ENCODE measurements at places on chromosomes 1 and 21.

- H3K4me1 ChIP-seq = no peaks in the 10 kb centered on the region
- no peak for DNase-seq
- H3K36me3 ChIP-seq = no peaks in the 10 kb centered on the region
- H3K27me3 ChIP-seq = no peaks in the 10 kb centered on the region
- no peak overlapping the region for H3K27ac ChIP-seq
- no peak overlapping the region for H3K4me3 ChIP-seq
These were observed 22.4 kb upstream of the PALMD start for GRCh38 chr1:99623554-99623953.

DNA sequence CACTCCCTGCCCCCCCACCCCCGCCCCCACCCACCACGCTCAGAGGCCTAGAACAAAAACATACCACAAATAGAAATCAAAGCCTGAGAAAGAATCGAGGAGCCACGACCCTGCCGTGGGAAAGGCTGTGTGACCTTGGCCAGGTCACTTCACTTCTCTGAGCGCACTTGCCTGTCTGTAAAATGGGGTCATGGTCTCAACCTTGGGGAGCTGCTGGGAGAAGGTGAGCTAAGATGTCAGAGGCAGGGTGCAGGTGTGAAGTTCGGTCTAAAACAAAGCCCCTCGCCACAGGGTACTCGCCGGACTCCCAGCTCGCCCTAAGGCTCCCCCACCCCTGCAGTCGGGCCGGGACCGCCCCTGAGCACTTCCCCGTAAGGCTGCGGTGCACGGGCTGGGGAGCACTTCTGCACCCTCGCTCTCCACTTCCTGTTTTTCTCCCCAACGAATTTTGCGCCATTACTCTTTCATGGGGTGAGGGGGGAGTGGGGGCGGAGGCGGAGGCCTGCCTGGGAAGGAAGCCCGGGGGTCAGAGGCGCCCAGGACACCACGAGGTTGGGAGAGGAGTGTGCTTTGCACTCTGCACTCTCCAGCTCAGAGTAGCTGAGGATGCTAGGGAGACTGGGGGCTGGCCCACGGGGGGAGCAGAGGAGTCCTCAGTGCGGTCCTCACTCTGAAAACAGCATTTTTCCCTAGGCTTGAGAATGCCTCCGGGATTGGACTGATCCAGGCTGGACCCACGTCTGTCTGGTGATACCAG is 21.9 kb upstream of the PIK3CD start:
- no peaks in the 10 kb centered on the region for H3K4me1 ChIP-seq
- no peak overlapping the region for H3K4me3 ChIP-seq
- no peaks in the 10 kb centered on the region for H3K36me3 ChIP-seq
- peaks cover 14% of the 10 kb centered on the region for H3K27me3 ChIP-seq
- DNase-seq = peak; percentile 60
- H3K27ac ChIP-seq = no peak overlapping the region

- H3K4me3 ChIP-seq = peak overlapping the region; percentile 33
- H3K27me3 ChIP-seq = peaks cover 3% of the 10 kb centered on the region
- H3K36me3 ChIP-seq = no peaks in the 10 kb centered on the region
- no peak for DNase-seq
- H3K4me1 ChIP-seq = peaks cover 19% of the 10 kb centered on the region
- peak overlapping the region; percentile 61 for H3K27ac ChIP-seq
These were observed 88.9 kb upstream of the HAO2 start for GRCh38 chr1:119279456-119280381.

DNA sequence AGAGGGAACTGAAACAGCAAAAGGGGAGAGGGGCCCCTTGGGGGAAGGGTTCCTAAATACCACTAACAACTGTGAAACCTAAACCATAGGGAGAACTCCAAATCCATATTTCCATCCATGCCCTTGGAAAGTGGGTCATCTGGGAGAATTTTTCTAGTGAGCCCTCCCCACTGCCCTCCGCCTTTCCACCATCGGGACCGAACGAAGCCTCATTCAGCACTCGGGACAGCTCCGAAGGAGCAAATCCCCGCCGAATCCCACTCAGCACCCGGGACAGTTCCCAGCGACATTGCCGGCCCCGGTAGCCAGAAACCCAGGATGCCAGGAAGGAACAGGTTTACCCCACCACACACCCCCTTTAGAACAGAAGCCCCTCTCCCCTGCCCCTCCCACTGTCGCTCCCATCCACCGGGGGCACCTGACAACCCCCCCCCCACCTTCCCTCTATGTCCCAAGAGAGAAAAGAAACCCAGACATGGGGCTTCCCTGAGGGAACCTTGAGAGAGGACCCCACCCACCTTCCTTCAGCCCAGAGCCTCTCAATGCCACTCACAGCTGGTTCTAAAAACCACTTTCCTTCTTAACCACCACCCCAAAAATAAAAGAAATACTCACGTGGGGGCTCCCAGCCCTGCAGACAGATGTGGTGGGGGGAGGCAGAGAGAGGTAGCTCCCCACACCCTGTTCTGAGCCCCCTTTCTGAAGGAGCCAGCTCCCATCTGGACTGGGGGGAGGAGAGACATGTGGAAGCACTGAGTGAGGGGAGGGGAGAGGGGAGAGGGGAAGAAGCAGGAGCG is 4.5 kb downstream of the DLGAP3 start:
- no peak overlapping the region for H3K4me3 ChIP-seq
- DNase-seq = peak; percentile 85
- H3K27ac ChIP-seq = no peak overlapping the region
- peaks cover 87% of the 10 kb centered on the region for H3K27me3 ChIP-seq
- no peaks in the 10 kb centered on the region for H3K36me3 ChIP-seq

GRCh38 chr1:46804926-46805325 is 6.1 kb downstream of the CYP4B1 start:
- no peaks in the 10 kb centered on the region for H3K4me1 ChIP-seq
- H3K27ac ChIP-seq = no peak overlapping the region
- H3K27me3 ChIP-seq = no peaks in the 10 kb centered on the region
- H3K36me3 ChIP-seq = no peaks in the 10 kb centered on the region
- DNase-seq = no peak
- no peak overlapping the region for H3K4me3 ChIP-seq

DNA sequence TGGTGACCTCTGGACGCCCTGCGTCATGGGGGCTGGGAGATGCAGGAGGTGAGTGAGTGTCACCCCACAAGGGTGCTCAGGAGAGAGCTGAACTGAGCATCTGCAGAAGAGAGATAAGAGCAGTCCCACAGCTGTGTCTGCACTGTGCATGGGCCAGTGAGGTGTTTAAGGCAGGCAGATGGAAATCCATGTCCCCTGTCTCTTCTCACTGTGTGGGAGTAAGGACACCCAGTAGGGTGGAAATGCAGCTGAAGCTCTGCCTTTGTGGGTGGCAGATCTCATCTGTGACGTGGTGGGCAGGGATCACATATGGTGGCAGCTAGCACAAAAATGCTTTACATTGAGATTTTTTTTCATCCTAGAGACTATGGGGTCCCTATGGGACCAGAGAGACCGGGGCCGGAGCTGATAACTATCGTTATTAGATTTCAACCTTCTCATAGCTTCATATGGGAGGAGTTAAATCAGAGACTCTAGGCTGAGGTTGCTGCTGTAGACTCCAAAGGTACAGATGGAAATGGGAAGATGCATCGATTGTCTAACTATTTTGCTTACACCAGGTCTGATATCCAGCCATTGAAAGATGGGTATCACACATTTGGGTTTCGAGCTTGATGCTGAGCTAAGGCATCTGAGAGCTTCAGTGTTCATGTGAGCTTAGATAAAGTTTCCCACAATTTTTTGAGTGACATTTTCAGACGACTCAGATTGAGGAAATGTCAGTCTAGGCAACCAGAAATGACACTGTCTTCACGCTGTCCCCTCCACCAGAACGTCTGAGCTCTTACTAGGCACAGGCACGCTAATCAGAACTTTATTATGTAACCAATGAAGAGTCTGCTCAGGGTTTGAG is 65.3 kb upstream of the PSEN2 start:
- H3K27ac ChIP-seq = no peak overlapping the region
- H3K4me3 ChIP-seq = no peak overlapping the region
- no peaks in the 10 kb centered on the region for H3K27me3 ChIP-seq
- no peak for DNase-seq

DNA sequence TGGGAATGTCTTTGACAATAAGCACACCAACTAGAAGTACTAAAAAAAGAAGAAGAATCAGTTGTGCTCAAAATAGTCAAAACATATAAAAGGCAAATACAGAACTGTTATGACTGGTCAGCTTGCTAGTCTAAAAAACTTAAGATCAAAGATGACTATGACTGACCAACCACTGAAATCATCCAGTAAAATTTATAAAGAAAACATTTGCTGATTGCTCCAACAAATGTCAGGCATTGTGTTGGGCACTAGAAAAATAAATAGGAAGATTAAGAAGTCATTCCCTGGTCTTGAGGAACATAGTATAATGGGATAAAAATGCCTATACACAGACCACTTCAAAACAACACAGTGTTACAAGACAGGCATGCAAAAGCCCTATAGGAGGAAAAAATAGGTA is 9.3 kb upstream of the ANGPTL3 start:
- peaks cover 29% of the 10 kb centered on the region for H3K36me3 ChIP-seq
- no peak overlapping the region for H3K27ac ChIP-seq
- no peak for DNase-seq
- H3K27me3 ChIP-seq = no peaks in the 10 kb centered on the region
- no peak overlapping the region for H3K4me3 ChIP-seq

DNA sequence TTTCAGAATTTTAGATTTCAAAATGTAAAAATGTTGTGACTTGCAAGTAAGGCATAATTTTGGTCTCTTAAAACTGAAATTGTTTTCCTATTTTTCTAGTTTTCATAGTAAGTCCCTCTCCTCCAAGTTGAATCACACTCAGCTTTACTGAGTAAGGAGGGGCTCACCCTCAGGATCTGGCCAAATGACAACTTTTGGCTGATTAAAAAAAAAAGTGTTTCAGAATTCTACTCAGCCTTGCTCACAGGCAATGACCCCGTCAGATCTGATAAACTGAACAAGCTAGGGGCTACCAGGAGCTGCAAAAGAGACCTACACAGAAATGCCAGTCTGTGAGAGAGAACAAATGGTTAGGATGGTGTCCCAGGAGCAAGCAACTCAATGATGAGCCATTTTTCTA is 159.8 kb downstream of the PBX1 start:
- H3K36me3 ChIP-seq = peaks cover 39% of the 10 kb centered on the region
- peaks cover 51% of the 10 kb centered on the region for H3K4me1 ChIP-seq
- peak overlapping the region; percentile 2 for H3K4me3 ChIP-seq
- H3K27ac ChIP-seq = peak overlapping the region; percentile 71
- no peak for DNase-seq
- H3K27me3 ChIP-seq = no peaks in the 10 kb centered on the region

DNA sequence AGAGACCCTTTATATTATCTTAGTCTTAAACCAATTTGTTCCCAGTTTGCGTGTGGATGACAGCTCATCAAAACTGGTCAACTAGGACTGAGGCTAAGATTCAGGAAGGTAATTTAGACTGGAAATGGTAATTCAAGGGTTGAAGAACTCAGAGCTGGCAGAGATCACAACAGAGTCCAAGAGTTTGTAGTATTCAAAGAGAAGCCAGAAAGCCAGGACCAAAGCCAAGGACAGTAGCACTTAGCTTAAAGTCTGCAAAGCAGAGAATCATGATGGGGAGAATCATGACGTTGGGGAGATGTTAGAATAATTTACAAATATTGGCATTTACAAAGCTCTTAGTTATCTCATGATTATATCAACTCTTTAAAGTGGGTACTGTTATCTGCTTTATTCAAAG is 32.6 kb downstream of the RNF11 start:
- DNase-seq = no peak
- no peaks in the 10 kb centered on the region for H3K27me3 ChIP-seq
- H3K27ac ChIP-seq = no peak overlapping the region
- peaks cover 20% of the 10 kb centered on the region for H3K4me1 ChIP-seq

DNA sequence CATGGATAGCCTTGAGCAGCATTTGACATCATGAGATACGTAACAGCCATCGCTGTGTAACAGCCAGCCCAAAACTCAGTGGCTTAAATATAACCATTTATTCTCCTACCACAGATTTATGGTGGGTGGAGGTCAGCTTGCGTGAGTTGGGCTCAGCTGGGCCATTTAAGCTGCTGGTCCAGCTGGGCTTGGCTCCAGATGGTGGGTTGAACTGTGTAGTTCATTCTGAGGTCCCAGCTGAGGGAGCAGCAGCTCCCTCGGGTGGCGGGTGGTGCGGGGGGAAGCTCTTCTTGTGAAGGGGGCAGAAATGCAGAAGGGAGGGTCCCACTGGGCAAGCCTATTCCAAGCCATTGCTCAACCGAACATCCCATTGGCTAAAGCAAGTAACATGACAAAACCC is 75.9 kb downstream of the IGSF21 start:
- H3K4me1 ChIP-seq = peaks cover 3% of the 10 kb centered on the region
- H3K27me3 ChIP-seq = peaks cover 59% of the 10 kb centered on the region
- no peaks in the 10 kb centered on the region for H3K36me3 ChIP-seq
- no peak overlapping the region for H3K4me3 ChIP-seq
- no peak overlapping the region for H3K27ac ChIP-seq
- DNase-seq = no peak

- no peak for DNase-seq
- peaks cover 5% of the 10 kb centered on the region for H3K27me3 ChIP-seq
- H3K4me1 ChIP-seq = peaks cover 20% of the 10 kb centered on the region
- H3K27ac ChIP-seq = no peak overlapping the region
- H3K4me3 ChIP-seq = no peak overlapping the region
These were observed 19.6 kb downstream of the CA6 start for GRCh38 chr1:8965121-8965820.

- peaks cover 21% of the 10 kb centered on the region for H3K4me1 ChIP-seq
- H3K27me3 ChIP-seq = peaks cover 4% of the 10 kb centered on the region
- no peaks in the 10 kb centered on the region for H3K36me3 ChIP-seq
- no peak overlapping the region for H3K4me3 ChIP-seq
- no peak for DNase-seq
- H3K27ac ChIP-seq = no peak overlapping the region
These were observed 14.4 kb upstream of the ERVH48-1 start for GRCh38 chr21:42939582-42940413.

- no peak overlapping the region for H3K27ac ChIP-seq
- H3K27me3 ChIP-seq = peaks cover 20% of the 10 kb centered on the region
- no peak overlapping the region for H3K4me3 ChIP-seq
- DNase-seq = no peak
- H3K36me3 ChIP-seq = no peaks in the 10 kb centered on the region
These were observed 11.7 kb downstream of the AVPR1B start for GRCh38 chr1:206105464-206105995.

All from type B pancreatic cell (in vitro differentiated cells).